NCI-H1417 treated with DMSO at 0.1 percent for 48 hours (cell line): ENCODE measurements at places on chromosomes 13 and 19.

- DNase-seq, result no peak
Measured at GRCh38 chr19:53076984-53077383, 26.2 kb downstream of the ZNF160 start.

GRCh38 chr13:76745261-76746200, 140.7 kb downstream of the KCTD12 start:
- DNase-seq, result no peak

- DNase-seq, result no peak
Measured at GRCh38 chr19:18292810-18293641, 11.6 kb upstream of the JUND start.

GRCh38 chr13:40485611-40486517, 180.6 kb downstream of the FOXO1 start:
- no peak for DNase-seq

- DNase-seq, result no peak
Measured at GRCh38 chr19:11399667-11400066, 15.6 kb upstream of the EPOR start.

DNA sequence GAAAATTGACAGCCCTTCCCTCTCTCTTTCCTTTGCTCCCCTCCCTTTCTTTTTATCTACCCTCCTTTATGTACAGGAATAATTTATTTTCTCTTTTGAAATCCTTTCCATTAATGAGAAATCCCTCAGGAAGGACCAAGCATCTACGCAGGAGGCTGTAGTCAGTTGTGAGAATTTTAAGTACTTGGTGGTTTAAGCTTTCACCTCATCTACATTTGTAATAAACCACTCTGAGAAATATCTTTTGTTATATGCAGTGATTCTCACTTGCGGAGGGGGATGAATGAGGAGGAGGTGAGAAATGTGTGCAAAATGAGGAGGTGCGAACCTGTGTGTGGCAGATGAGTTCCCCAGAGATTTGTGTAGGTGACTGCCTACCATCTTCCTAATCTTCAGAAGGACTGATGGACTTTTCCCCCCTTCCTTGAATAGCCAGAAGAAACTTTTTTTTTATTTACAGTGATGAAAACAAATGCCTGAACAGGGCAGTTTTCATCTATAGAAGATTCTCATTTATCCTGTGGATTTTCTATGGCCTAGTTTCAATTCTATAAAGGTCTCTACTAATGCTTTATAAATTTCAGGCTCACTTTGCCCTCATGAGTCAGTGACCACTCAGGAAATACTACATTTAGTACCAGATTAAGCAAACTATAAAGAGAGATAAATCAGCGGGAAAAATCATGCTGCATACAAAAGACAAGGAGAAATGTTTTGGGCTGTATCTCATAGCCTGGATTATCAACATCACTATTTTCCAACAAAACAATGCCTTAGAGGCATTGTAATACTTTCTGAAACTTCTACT, 118.3 kb downstream of the LHFPL6 start:
- DNase-seq, result no peak

GRCh38 chr19:38736413-38737280, 7.6 kb downstream of the CAPN12 start:
- DNase-seq, result no peak

- DNase-seq, result no peak
Measured at GRCh38 chr13:77386880-77387606, 60.1 kb upstream of the MYCBP2 start.

DNA sequence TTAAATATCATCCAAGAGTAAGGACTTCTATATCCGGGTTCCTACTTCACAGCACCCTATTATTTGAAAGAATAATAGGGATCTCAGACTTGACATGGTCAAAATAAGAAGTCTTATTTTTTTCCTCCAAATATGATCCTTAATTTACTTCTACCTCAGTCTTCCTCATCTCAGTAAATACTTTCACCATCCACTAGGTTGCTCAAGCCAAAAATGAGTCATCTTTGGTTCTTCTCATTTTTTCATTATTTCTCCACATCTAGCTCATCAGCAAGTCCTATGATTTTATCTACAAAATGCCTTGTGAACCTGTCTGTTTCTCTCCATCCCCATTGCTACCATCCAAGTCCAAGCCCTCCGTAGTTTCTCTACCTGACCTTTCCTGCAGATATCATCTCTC, 121.9 kb upstream of the GJB6 start:
- no peak for DNase-seq

GRCh38 chr19:10968527-10969135, 7.8 kb downstream of the SMARCA4 start:
- no peak for DNase-seq

GRCh38 chr19:19094513-19094912, 30.7 kb downstream of the SLC25A42 start:
- DNase-seq, result no peak

DNA sequence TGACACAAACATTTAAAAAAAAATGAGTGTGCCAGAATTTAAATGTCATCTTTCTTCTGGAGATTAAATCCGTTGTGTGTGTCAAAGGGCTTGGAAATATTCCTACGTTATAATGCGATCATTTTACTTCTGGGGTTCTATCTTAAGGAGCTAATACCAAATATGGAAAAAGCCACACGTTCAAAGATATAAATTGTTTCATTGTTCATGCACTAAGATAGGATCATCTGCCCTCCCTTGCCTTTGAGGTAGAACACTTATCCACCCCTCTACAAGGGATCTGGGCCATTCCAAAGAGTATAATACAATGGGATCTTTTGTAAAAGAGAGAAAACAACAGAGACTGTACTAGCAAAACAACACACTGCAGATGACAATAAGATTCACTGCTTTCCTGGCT, 64.9 kb downstream of the ANKRD10 start:
- DNase-seq, result no peak

DNA sequence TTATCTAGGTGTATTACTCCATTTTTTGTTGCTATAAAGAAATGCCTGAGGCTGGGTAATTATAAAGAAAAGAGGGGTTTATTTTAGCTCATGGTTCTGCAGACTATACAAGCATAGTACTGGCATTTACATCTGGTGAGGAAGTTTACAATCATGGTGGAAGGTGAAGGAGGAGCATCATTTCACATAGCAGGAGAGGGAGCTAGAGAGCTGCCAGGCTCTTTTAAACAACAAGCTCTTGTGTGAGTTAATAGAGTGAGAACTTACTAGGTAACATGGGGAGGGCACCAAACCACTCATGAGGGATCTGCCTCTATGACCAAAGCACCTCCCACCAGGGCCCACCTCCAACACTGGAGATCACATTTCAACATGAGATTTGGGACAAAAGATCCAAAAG, 221.7 kb upstream of the GPC6 start:
- DNase-seq, result no peak

GRCh38 chr13:74388626-74389025, 254.4 kb upstream of the KLF12 start:
- DNase-seq, result no peak

GRCh38 chr19:56071151-56071550, 49.9 kb downstream of the ZNF787 start:
- no peak for DNase-seq

DNA sequence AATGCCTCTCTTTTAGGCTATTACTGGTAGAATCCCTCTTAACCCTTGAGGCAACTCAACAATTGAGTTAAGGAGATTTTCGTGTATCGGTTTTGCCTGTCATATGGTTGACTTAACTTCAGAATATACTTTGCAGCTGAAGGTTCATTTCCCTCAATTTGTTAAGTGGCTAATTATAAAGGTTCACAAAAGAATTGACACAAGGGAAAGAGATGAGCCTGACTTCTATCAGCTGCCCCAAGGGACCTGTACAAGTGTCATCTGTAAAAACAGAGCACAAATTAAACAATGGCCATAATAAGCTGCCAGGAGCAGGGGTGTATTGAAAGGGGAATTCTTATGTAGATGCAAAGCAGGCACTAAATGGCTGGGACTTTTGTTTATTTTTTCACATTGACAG, 334.8 kb upstream of the OBI1 start:
- peak; percentile 39 for DNase-seq

GRCh38 chr19:9727644-9728043, 40.9 kb downstream of the ZNF846 start:
- no peak for DNase-seq

- no peak for DNase-seq
Measured at GRCh38 chr13:60925686-60926085, 490.0 kb downstream of the PCDH20 start.

DNA sequence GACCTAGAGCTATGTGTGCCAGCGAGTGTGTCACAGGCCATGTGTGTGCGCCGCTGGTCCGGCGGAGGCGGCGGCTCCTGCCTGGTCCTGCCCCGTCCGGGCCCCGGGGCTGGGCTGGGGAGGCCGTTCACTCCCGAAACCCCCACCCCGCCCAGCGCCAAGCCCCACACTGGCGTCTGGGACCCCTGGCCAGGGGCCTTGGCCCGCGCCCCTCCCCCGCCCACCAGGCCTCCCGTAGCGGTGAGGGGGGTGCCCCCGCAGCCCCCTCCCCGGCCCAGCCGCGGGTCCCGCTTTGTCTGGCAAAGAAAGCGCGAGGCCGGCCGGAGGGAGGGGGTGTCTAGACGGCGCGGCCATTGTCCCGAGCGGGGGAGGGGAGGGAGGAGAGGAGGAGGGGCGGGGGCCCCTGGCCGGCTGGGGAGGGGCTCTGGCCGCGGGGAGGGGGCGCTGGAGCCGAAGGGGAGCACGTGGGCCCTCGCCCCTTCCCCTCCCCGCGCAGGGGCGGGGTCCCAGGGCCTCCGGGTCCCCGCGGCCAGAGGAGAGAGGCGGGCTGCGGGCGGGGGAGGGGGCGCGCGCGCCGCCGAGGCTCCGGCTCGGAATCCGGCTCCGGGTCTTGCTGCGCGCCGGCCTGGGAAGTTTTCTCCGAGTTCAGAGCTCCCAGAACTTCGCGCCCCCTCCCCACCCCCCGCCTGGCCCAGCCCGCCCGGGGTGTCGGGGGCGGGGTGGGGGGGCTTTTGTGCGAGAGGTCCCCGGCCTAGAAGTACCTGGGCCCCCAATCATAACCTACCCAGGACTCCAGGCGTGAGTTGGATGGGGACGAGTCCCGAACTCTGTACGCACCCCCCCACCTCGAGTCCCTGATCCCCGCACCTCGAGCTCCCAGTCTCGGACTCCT, 888 bp downstream of the NOTCH3 start:
- DNase-seq, result no peak

- no peak for DNase-seq
Measured at GRCh38 chr19:17834350-17835181, 13.2 kb downstream of the JAK3 start.

DNA sequence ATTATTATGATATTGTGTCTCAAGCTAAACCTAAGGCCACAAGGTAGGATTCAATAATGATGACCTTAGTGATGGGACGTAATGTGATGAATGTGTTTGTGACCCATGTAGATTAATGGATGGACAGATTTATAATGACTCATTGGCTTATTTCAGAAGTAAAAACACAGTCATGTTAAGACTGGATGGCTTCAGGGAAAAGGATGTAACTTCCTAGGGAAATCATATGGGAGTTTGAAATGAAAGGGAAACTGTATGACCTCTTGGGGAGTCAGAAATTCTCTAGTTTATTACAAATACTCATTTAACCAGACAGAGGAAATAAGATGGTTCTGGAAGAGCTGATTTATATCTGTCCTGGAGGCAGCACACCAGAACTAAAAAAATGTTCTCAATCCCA, 2.9 kb downstream of the EDNRB start:
- no peak for DNase-seq

DNA sequence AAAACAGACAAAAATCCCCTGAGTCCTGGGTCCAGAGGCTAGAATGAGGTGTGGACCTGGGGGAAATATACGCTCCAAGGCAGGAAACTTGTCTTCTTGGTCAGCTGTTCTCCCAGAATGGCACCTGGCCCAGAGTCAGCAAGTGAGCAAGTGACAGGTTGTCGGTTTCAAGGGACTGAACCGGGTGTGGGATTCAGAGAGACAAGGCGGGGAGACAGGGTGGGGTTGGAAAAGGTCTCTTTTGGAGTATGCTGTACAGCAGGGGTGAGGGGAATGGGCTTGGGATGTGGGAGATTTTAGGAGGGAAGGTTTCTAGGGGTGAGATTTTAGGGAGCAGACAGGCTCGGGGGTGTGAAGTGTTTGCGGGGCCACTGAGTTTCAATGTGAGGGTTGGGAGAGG, 83.3 kb downstream of the RYR1 start:
- no peak for DNase-seq

GRCh38 chr19:17409990-17410389, 4.6 kb upstream of the BST2 start:
- DNase-seq, result no peak

GRCh38 chr13:28355822-28356371, 139.0 kb downstream of the FLT1 start:
- no peak for DNase-seq

- DNase-seq, result no peak
Measured at GRCh38 chr19:11450570-11451326, 15.3 kb downstream of the PRKCSH start.

GRCh38 chr13:97280478-97280877, 58.3 kb downstream of the MBNL2 start:
- no peak for DNase-seq

DNA sequence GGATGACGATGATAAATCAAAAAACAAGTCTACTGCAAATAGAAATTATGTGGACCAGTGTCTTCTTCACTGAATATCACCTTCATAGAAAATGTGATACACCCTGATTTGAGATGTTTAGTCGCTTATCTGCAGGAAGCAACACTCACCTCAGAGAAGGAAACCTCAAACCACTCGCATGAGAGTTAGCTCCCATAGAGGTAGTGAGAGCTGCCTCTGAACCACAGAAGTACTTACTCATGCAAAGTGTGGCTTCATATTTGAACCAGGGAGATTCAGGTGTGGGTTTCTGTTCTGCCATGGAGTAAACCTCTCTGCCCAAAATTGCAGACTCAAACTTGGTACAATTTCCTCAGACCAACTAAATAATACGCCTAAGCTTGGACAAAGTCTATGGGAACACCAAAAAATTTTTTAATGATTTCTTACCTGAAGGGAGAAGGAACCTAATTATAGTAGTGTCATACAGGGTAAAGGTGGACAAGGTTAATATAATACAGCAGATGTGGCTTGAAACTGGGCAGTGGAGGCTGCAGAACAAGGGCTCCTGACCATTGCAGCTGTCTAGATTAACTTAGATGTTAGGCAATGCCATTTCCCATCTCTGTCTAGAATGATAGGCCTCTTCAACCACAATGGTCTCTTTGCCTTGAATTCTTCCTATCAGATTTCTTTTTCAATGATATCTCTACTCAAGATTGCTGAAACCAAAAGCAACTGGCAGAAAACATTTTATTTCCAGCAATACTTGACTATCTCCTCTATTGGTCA, 29.6 kb upstream of the RCBTB2 start:
- no peak for DNase-seq

GRCh38 chr13:76225815-76226489, 589.8 kb downstream of the LMO7 start:
- no peak for DNase-seq
